ENCODE measurements at places on chromosomes 4 and X.

- DNase-seq = no peak
These were observed 4.2 kb upstream of the ATP2B3 start for GRCh38 chrX:153513265-153513664.

DNA sequence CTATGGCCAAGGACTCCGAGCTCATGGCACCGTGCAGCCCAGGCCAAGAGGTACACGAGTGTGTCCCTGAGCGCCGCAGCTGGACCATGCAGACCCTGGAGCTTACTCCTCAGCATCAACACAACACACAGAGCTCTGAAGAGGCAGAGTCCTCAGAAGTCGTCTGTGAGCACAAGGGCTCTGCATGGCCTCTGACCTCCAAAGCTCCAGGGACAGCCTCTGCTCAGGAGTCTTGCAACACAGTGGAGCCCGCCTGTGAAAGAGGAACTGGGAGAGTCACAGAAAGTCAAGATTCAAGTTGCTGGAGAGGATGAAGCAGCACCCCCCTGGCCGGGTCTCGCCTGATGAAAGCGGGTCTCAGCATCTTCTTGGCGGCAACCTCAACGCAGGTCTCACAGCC lies 2.9 kb downstream of the LRPAP1 start:
- no peak for DNase-seq

DNA sequence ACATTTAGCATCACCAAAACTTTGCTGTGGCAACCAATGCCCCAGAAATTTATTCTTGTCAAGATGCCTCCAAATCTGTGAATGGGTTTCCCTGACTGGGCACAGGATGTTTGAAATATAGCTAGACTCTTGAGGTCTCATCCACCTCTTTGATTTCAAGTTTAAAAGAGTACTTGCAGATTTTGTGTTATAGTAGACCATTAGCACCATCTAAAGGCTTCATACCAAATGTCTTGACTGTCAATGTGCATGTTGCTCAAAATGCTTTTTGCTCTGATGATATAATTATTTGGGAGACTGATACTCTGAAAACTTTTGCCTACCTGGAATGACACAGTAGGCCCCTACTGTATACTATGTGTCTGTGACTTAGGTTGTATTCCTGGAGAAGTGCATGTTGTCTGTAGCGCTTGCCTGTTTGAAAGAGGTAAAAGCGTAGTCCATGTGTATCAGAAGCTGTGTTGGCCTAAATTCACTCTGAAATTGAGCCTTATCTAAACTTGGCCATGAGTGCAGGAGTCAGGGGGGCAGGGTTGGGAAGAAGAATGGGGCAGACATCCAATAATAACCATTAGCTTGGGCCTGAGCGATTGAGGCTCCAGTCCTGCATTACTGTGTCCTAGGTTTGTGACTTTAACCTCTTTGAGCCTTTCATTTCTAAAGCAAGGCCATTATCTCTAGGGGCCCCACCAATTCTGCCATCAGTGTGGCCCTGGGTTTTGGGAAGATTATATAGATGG lies 33.8 kb downstream of the NDP start:
- DNase-seq = no peak

- no peak for DNase-seq
These were observed 15.9 kb upstream of the F11 start for GRCh38 chr4:186249785-186250754.

DNA sequence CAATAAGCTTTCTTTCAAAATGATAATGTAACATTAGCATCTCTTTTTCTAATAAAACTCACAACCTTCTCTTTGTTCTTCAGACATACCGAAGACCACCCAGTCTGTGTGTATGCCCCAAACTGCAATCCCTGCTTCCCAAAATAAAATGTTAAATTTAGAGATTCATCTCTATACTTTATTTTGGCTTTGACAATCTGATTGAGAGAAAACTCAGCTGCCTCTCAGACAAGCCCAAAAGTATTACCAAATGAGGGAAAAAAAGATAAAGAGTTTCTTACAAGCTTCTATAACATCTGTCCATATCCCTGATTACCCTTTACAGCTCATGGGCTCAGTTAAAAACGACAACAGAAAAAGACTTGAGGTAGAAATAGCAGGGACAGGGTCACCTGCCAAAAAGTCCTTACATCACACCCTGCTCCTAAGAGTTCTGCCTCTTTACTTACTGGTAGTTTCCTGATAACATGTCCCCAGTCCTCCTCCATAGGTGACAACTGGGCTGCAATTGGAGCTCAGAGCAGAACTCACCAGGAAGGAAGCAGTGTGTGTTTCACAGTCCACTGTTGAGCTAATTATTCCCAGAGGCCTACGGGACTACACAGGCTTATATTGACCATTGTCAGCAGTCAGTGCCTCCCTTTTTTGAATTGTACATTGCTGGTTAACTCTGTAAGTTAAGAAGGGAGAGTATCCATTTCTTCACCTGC lies 70.9 kb upstream of the FAM9C start:
- no peak for DNase-seq

- no peak for DNase-seq
These were observed 511 bp upstream of the NKX6-1 start for GRCh38 chr4:84499624-84499982.

GRCh38 chr4:61741327-61742096 lies 541.4 kb downstream of the ADGRL3 start:
- no peak for DNase-seq

DNA sequence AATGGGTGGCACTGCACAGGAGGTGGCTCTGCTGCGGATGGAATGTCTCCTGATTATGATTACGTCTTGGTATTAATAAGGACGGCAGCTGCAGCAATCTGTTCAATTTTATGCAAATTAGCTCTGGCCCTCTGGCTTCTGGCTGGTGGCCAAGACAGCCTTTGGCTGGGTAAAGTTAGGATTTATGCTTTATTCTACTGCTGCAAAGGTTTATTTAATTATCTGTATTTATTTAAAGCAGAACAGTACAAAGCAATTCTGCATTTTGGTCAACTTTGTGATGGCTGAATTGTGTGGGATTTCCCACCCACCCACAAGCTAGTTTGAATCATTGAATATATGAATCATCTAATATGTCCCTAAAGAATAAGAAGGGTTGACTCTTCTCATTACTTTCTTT lies 745.6 kb upstream of the FAM241A start:
- no peak for DNase-seq

DNA sequence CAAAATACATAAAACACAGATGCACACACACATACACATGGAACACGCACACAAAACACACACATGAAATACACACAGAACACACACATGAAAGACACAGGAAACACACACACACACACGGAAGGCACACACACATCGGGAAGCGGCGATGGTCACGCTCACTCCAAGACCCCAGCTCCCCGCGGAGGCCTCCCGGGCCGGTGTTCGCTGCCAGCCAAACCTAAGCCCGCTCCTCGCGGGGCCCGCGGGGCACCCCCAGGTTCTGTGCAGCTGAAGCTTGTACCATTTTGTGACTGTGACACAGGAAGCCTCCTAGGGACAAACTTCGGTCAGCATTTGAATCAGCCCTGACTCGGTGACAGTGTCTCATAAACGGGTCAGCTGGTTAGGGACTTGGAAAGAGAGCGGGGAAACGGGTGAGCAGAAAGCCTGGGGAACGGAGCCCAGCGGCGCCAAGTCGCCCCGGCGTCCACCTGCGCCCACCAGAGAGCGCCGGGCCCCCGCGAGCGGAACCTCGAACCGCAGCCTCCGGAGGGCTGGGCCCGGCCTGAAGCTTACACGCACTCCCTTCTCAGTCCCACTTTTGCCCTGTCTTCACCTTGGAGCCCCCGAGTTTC lies 32.1 kb downstream of the F11 start:
- no peak for DNase-seq

Measured in stimulated activated CD4-positive, alpha-beta T cell treated with anti-CD3 and anti-CD28 coated beads, Interleukin-1b, Interleukin-23, amount 100 ng/mL, for 24 hours (primary cell).